ENCODE measurements at places on chromosomes 7 and 10.

- DNase-seq: no peak
These were observed 217.3 kb downstream of the CCSER2 start for GRCh38 chr10:84545651-84546050.

GRCh38 chr7:93453262-93453661, 121.3 kb downstream of the CALCR start:
- no peak for DNase-seq

DNA sequence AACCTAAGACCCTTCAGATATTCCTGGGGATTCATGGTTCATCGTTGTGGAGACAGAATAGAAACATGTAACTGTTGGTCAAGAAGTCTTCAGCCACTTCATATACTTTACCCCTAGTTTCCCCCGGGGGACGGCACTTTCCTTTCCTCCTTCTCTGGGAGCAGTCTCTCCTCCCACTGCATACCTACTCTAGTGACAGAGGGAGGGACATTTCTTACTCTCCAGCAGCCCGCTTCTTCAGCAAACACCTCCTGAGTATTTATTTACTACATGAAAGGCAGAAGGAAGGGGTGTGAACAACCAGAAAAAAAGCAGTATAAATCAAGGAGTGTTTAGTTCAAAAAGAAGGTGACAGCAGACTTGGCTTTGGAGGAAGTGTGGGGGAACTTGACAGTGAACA, 69.0 kb downstream of the LHFPL3 start:
- DNase-seq: no peak

- no peak for DNase-seq
These were observed 121.7 kb downstream of the ABCA13 start for GRCh38 chr7:48292949-48293348.

DNA sequence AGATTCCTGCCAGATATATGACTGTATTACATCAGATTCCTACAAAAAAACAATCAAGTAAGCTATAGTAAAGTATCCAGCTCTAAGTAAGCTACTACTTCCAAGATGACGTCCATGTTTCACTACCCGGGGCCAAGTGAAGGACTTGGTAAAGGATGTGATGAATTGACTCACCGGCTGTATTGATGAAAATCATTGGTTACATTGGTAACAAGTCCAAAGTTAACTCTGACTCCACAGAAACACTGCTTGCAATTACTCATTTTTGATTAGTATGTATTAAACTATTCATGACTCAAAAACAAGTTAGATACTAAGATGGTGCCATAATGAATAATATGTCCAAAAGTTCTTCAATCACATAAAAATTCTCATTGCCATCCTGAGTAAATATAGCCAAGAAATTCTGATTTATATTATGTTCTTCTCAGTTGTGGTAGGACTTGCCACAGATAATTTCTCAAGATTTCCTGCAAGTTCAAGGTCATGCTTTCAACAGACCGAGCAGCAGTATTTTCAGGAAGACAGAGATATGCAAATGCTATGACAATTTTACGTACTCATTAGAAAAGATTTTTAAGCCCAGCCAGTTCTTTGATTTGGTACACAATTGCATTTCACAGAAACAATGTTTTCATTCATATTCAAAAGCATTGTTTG, 12.6 kb upstream of the DNAJC1 start:
- DNase-seq: no peak

DNA sequence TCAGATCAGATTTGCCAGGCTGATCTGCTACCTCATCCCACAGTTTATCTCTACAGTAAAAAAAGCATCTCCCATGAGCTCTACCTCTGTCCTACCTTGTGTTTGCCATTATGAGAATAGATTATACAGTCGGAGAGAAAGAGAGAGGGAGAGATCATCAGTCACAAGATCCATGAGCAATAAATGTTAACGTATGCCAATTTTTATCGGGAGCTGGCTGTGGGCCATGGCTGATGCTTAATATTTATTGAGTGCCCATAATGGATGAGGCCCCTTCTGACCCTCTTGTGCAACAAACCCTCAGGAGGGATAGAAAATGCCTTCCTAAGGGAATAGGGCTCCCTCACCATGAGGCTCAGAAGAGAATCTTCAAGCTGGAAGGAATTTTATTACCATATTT, 52.8 kb downstream of the C10orf90 start:
- DNase-seq: no peak

DNA sequence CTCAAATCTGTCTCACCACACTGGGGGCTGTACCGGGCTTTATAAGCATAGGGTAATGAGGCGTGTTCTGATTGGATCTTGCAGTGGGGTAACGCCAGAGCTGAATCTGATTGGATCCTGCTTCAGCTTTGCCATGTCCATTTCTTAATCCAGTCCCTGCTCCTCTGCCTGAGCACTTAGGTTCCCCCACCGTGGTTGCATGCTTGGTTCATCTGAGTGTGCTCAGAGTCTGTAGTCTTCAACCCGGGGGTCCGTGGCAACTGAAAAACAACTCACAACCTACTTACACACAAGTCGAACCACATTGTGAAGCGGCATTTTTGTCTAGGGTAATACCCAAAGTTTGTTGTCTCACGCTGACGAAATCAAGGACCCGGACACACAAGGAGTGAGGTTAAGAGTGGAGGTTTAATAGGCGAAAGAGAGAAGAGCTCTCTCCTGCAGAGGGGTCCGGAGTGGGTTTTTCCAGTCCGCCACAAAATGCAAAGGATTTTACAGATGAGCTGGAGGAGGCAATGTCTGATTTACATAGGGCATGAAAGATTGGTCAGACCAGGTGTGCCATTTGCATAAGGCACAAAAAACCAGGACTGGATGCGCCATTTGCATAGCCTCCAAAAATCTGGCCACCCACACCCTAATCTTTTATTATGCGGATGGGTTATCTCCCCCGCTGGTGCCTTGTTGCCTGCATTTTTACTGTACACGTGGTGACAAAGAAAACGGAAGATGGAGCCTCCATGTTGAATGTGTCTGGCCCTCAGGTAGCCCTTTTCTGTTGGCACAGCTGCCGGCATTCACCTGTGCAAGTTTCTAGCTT, 641.8 kb upstream of the FOXK1 start:
- DNase-seq: no peak

DNA sequence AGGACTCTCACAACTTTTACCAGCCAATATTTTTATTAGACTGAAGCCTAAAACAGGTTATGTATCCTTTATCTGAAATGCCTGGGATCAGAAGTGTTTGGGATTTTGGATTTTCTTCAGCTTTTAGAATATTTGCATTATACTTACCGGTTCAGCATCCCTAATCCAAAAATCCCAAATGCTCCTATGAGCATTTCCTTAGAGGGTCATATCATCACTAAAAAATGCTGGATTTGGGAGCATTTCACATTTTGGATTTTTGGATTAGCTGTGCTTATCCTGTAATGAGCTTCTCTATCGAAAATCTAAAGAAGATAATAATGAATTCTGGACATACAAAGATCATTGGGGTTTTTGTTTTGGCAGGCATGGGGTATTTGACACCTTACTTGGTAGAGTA, 53.0 kb downstream of the RALA start:
- no peak for DNase-seq

DNA sequence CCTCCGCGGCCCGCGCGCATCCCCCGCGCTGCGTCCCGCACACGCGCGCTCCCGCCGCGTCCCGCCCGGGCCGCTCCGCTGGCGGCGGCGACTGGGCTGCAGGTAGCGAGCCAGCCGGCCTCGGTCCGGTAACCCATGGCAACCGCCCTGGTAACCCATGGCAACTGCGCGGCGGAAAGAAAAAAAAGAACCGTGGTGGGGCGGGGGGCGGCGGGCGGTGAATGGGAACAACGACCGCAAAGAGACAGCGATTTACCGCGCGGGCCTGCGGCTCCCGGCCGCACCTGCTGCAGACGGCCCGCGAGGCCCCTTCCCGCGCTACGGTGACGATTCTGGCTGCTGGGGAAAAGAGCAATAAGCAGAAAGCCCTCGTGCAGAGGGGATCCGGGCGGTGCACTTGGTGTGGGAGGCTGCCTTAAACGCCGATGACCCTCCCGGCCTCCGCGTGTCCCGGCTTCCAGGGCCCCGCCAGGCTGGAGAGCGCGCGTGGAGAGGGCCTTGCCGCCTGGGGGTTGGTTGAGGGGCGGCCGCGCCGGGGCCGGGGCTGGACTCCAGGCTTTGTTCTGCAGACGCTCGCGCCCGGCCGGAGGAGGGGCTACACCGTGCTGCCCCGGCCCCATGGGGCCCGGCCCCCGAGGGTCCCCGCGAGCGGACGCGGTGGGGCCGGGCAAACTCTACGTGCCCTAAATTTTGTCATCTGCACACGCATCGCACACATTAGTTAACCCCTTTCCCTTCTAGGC, 84.7 kb downstream of the SNX10 start:
- DNase-seq: no peak

DNA sequence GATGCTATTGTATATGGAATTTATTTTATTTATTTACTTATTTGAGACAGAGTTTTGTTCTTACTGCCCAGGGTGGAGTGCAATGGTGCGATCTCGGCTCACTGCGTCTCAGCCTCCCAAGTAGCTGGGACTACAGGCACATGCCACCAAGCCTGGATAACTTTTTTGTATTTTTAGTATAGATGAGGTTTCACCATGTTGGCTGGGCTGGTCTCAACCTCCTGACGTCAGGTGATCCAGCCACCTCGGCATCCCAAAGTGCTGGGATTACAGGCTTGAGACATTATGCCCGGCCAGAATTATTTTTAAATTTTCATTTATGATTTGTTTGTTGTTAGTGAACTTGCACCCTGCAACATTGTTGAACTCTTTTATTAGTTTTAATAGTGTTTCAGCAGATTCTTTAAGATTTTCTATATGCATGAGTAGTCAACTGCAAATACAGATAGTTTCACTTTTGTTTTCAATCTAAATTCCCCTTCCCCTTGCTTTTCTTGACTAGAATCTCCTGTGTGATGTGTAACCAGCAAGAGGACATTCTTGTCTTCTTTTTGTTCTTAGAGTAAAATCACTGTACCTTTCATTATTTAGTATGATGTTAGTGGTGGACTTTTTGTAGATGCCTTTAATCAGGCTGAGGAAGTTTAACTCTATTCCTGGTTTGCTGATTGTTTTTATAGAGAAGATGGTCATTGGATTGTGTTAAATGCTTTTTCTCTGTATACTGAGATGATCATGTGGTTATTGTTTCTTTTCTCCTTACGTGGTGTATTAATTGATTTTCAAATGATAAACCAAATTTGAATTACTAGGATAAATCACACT, 27.8 kb downstream of the ZNF33A start:
- DNase-seq: peak; percentile 8

GRCh38 chr10:71302874-71303568, 16.0 kb upstream of the SLC29A3 start:
- DNase-seq: peak; percentile 57

DNA sequence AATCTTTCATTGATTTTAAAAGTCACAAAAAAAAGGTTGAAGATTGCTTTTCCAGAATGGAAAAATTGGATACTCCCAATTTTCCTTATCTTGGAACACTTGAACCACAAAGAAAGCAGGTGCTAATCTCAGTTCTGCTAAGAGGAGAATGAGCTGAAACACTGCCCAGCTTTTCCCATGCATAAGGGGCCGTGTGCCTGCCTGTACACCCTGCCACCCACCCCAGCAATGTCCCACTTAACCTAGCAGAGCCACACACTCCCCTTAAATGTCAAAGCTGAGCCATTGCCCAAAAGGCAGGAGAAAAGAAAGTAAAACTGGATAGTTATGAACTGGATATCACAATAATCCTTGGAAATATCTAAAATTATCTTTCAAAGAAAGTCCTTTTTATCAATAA, 13.4 kb downstream of the PDE1C start:
- DNase-seq: no peak

DNA sequence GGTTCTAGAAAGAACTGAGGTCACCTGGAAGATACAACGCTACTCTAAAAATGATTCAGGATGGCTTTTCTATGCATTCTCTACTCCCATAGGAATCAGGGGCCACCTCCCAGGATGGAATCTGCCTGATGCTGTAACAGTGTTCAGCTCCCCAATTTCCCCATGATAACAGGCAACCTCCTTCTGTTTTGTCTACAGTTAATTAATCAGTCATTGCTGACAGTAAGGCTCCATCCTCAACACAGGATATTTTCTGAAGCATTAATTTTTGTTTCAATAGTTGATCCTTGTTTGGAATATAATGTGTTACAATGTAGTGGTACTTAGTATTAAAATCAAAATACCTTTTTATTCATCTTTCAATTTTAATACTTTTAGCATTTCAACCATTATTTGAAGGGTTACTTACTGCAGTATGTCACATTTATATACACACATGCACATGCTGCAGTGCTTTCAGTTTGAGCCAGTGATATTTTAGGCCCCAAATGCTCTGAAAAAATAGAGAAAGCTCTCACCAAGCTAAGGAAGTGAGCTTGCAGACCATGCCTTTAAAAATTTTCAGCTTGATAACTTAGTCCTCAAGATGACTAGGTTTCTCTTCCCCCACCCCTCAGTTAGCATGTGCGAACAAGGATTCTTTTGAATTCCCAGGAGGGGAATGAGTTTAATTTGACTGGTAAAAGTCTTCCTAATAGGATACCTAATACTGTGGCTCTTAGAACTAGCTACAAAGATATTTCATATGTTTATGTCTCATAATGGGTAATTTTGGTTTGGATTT, 592 bp upstream of the PIK3CG start:
- DNase-seq: no peak
